ENCODE measurements at places on chromosomes 11 and 22.

GRCh38 chr11:96185220-96185768 is 157.7 kb downstream of the MAML2 start:
- no peak for DNase-seq

DNA sequence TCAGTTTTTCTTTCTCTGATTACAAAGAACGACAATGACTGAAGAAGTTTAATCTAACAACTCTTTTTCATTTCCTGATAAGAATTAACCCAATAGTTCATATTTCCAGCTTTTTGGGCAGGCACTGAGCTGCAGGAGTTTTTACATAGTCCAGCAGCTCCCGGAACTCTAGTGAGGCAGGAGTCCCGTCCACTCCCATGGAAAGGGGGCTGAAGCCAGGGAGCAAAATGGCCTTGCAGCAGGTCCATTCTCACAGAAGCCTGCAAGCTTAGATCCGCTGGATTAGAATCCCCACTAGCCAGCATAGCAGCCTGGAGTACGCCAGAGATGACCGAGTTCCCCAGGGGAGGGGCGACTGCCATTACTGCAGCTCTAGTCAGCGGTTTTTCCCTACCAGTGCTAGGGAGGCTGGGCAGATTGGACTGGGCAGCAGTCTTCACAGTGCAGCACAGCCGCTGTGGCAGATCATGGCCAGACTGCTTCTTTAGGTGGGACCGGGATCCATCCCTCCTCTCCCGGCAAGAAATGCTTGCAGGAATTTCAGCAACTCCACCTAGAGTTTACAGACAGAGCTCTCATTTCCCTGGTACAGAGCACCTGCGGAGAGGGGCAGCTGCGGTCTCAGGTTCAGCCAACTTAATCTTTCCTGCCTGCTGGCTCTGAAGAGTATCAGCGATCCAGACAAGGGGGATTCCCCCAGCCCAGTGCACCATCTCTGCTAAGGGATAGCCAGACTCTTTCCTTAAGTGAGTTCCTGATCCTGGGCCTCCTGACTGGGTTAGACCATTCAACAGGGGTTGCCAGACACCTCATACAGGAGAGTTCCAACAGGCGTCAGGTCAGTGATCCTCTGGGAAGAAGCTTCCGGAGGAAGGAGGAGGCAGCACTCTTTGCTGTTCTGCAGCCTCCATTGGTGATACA is 742 bp upstream of the CASP4 start:
- DNase-seq = peak; percentile 10

DNA sequence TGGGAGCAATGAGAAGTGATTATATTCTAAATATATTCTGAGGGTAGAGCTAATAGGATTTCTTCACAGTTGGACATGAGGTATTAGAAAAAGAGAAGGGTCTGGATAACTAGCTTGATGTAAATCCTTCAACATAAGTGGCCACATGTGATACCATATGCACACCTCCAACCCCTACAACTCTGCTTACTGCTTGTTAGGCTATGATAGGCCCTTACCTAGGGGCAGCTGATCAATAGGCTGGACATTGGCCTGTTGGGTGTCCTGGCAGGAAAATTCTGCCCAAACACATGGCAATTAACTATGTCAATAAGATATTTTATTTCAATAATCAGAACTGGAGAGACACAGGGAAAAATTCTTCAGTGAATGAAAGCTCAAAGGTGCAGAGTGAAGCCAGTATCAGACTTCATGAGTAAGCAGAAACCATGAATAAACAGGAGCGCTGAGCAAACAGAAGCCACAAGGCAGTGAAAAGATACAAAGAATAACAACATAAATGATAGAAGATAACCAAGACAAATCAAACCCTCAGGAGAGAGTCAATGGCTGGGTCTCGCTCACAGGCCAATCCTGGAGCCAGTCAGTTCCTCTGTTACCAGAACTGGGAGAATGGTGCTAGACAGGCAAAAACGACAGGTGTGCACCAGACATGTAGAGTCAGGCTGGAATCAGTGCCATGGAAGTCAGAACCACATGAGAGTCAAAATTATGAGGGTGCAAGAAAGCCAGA is 46.3 kb upstream of the PSMA1 start:
- DNase-seq = no peak

DNA sequence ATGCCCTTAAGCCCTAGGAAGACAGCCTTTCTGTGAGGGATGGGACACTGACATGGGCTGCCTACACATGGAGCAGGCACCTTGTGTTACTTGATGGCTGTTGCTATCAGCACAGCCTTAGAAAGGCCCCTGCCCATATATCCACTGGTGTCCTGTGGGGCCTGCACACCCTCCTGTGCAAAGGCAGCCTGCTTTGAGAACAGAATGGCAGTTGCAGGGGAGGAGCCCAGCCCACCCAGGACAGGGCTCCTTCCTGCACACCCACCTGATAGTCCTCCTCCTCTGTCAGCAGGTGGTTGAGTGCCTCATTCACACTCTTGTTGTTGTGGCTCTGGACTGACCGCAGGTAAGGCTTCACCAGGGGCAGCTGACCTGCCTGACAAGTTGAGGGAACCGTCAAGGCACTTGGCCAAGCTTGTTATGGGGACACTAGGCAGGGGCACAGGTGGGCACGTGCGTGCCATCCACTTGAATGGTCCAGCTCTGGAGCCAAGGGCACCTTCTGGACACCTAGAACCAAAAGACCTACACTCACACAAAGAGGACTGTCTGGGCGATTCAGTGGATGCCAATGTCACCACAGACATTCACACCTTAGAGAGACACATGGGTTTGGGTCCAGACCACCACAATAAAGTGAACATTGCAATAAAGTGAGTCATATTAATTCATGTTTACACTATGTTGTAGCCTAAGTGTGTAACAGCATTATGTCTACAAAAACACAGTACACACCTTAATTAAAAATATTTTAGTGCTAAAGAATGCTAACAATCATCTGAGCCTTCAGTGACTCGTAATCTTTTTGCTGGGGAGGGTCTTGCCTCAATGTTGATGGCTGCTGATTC is 9.4 kb upstream of the SLC25A1 start:
- no peak for DNase-seq

GRCh38 chr11:32312206-32312817 is 123.0 kb downstream of the WT1 start:
- no peak for DNase-seq

GRCh38 chr22:48894804-48895250 is 932.8 kb downstream of the BRD1 start:
- DNase-seq = no peak
